Hematopoietic multipotent progenitor cell treated with erythropoietin and hydrocortisone succinate and interleukin-3 and kit ligand, for 6 days (in vitro differentiated cells): ENCODE measurements at places on chromosomes 11 and 22.
A peak's percentile ranks its signal among the peaks of the same experiment; 100 is the strongest.

- DNase-seq, result no peak
These were observed 1.5 kb upstream of the SOX10 start for GRCh38 chr22:37985751-37986281.

- DNase-seq, result no peak
These were observed 56.6 kb upstream of the DRD2 start for GRCh38 chr11:113531575-113532451.

GRCh38 chr11:44223238-44223637 is 86.7 kb downstream of the ALX4 start:
- no peak for DNase-seq

- DNase-seq, result no peak
These were observed 7.5 kb downstream of the OR6M1 start for GRCh38 chr11:123798513-123799252.

DNA sequence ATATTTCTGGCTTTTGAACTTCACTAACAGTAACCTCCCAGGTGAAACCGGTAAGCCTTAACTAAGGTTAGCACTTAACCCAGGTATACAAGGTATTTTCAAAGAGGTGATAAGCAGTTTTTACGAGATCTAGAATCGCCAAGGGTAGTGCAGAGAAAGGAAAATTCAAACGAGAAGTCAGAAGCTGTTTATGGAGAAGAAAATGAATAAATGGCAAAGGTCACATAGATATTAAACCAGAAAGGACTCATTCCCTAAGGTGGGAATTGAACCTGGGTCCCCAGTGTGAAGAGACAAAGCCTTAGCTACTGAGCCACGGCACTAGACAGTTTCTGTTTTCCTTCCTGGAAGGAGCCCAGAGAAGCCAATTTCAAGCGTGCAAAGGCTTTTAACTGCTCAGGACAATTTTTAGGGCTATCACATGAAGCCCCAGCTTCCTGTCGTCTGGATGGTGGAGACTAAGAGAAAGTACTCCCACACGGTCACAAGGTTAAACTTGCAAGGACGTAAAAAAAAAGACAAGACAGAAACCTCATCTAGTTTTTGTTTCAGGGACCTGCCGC is 5.7 kb upstream of the C1QTNF6 start:
- DNase-seq, result peak; percentile 50

DNA sequence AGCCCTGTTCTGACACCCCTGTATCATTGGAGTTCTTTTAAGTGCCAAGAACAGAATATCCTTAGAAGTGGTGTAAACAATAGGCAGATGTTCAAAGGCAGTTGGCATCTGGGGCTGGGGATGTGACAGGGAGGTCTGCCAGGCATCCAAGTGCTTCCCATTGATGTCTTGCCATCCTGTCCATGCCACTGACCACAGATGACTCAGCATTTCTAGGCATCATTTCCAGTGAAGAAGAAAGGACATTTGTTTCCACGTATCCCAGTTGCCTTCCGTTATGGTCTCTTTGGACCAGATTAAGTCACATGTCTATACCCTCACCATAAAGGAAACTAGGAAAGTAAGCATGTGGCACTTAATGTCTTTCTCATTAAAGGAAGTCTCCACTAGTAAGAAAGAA is 76.7 kb upstream of the BARX2 start:
- no peak for DNase-seq

GRCh38 chr11:72947229-72947628 is 133.0 kb downstream of the ATG16L2 start:
- no peak for DNase-seq

DNA sequence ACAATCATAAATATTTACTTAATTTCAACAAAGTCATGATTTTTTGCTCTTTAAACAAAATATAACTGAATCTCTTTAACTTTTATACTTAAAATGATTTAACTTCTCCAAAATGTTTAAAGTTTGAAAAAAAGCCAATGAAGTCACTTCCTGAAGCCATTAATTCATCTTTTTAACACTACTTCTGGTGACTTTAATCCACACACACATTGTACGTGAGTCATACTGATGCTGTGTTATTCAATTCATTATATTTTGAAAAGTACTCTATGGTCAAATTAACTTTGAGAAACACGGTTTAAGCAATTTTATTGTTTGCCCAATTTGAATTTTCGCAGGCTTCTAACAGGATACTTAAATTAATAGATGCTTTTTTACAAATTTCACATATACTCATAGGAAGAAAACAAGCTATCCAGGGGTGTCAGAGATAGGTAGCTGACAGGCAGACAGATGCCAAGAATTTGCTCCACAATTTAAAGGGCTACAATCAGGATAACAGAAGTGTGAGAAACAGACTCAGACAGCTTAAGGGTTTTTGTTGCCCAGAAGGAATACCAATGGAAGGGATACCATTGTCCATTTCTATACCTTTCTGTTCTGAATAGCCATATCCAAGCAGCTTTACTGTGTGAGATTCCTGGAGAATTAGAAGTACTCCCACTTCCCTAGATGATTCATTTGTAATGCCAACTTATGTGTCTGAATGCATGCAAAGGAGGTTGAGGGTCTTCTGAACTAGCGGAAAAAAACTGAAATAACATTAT is 118.4 kb downstream of the RBFOX2 start:
- no peak for DNase-seq

- DNase-seq, result peak; percentile 65
These were observed 33.8 kb upstream of the DKK3 start for GRCh38 chr11:12042215-12042676.

- DNase-seq, result no peak
These were observed 11.0 kb upstream of the MOB2 start for GRCh38 chr11:1497600-1497999.

DNA sequence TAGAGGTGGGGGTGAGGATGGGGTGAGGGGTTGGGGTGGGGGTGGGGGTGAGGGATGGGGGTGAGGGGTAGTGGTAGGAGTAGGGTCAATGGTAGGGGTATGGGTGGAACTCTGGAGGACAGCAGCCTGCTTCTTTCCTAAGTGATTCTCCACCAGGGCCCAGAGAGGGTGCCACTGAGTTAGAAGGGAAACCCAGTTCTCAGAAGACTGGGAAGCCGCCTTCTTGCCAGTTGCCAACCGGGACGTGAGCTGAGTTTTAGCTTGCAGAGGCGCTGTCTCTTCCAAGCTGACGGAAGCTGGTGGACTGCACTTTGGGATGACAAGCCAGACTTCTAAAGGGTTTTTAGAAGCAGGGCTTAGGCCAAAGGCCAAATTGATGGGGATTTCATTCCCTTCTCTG is 104.4 kb downstream of the NAT10 start:
- DNase-seq, result no peak

DNA sequence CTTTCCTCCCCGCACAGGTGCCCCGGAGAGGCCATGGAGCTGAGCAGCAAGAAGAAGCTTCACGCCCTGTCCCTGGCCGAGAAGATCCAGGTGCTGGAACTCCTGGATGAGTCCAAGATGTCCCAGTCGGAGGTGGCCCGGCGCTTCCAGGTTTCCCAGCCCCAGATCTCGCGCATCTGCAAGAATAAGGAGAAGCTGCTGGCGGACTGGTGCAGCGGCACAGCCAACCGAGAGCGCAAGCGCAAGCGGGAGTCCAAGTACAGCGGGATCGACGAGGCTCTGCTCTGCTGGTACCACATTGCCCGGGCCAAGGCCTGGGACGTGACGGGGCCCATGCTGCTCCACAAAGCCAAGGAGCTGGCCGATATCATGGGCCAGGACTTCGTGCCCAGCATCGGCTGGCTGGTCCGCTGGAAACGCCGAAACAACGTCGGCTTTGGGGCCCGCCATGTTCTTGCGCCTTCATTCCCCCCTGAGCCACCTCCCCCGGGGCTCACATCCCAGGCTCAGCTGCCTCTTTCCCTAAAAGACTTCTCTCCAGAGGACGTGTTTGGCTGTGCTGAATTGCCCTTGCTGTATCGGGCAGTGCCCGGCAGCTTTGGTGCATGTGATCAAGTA is 1.3 kb downstream of the TIGD3 start:
- no peak for DNase-seq

- no peak for DNase-seq
These were observed 17.4 kb downstream of the LARGE2 start for GRCh38 chr11:45939836-45940235.

DNA sequence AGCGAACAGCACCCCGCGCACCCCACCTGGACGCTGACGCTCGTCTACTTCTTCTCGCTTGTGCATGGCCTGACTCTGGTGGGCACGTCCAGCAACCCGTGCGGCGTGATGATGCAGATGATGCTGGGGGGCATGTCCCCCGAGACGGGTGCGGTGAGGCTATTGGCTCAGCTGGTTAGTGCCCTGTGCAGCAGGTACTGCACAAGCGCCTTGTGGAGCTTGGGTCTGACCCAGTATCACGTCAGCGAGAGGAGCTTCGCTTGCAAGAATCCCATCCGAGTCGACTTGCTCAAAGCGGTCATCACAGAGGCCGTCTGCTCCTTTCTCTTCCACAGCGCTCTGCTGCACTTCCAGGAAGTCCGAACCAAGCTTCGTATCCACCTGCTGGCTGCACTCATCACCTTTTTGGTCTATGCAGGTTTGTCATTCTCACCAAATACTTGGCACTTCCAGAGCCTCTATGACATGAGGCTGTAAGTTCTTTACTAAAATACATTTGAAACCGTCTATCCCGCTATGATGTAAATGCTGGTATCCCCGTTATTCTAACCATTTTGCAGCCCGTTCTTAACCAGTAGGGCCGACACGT is 535 bp downstream of the AQP11 start:
- DNase-seq, result no peak

- DNase-seq, result no peak
These were observed 2.8 kb downstream of the USH1C start for GRCh38 chr11:17541330-17541885.

DNA sequence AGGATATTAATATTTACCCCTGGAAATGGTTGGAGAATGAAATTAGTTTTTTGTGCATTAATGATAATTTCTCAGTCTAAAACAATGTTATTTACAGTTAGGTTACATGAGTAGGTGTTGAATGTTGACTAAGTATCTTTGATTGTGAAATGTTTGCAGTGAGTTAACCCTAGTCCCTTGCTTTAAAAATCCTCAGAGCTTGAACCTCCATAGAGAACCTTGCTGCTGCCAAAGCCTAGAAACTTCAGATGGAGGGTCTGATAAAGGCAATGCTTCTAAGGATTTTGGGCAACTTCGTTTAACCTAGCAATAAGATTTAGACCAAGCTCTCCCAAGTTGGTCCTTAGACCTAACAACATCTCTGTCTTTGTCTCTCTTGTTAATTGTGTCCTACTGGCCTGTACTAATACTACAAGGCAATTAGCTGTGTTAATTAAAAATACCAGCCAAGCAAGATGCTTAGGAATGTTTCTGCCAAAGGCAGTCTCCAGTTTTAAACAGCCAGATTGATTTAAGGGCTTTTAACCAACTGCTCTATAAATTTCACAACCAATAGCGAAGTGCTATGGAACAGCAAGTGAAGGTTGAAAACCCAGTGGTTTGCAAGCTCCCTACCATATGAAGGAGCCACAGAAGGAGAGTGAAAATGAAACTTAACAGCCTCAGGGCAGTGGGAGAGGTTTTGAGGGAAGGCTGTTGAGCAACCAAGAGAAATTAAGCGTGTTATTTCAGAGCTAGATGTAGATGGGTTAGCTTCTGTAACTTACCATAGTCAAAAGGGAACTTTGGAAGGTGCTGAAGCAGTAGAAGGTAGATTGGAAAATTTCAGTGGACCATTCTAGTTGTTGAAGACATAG is 295.9 kb upstream of the ANO5 start:
- no peak for DNase-seq

DNA sequence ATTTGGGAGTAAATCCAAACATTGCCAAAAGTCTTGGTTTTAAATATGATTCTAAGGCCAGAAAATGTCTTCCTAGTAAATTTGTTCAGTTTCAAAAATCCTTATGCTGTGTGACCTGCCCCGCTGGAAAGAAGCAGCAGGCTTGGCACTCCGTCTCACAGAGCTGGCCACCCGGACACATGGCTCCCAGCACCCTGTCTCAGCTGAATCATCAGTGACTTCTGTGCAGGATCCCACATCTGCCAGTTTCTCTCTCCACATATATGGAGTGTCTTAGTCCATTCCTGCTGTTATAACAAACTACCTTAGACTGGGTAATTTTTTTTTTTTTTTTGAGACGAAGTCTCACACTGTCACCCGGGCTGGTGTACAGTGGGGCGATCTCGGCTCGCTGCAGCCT is 356.7 kb downstream of the TBC1D22A start:
- DNase-seq, result no peak

GRCh38 chr11:121514432-121515334 is 61.9 kb upstream of the SORL1-AS1 start:
- DNase-seq, result no peak

DNA sequence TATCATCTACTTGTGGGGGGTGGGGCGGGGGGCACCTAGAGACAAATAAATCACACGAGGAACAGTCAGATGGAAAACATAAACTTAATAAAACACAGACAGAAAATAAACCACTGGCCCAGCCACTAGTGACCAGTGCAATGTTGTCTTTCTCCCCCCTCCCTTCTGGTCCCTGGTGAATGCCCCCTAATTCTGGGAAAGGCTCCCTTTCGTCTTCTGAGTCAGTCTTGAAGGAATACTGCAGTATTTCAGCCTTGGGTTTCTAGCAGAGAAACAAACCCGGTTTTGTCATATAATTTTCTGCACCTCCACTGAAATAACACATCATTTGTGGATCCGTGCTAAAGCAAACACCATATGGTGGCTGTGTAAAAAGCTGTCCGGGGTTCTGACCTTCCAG is 101.7 kb downstream of the ABTB2 start:
- DNase-seq, result no peak

DNA sequence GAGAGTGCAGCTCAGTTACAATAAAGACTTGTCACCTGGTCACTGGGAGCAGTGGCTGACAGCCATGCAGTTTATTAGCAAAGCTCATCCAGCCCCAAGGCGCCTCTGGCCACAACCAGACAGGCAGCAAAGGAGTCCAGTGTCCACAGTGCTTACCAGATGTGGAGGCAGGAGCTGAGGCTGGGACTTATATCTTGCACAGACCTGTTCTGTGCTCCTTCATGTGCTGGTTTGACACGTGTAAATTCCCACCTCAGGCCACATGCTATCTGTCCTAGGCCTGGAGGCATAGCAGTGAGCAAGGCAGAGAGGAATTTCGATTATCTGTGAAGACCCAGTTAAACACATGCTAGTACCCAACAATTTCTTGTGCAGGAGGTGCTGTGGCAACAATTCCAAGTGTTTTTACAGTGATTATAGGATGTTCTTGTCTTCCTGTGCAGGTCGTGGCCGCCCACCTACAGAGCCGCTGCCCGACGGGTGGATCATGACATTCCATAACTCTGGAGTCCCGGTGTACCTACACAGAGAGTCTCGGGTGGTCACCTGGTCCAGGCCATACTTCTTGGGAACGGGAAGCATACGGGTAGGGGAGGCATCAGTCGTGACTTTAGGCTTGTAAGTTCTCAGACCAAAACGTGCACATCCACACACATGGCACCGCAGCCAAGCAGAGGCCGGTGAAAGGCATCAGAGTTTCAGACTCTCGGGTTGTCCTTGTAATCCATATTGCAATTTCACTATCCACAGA is 9.4 kb downstream of the DGCR8 start:
- no peak for DNase-seq

DNA sequence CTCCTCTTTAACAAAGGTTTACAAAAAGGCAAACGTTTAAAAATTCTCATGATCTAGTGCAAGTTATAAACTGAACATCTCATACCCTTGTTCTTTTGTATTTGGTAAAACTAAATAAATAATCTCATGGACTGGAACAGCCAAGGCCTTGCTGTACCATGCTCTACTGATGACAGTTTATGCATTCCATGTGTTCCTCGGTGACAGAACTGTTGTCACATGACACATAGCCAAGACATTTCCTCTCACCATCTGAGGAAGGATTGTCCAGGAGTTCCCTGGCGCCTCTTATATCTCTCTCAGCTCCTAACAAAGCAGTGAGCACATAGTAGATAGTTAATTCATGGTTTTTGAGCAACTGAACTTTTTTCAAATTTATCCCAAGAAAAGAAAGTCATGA is 12.6 kb downstream of the CCDC83 start:
- DNase-seq, result no peak

- no peak for DNase-seq
These were observed 51.8 kb upstream of the OR4B1 start for GRCh38 chr11:48164836-48165235.
